Osteocyte (in vitro differentiated cells): ENCODE measurements at places on chromosomes 1 and 21. TPM values are rescaled to one million over a fixed set of nuclear protein-coding genes. Genes with fewer than 3 reads are reported as not detected.

- DNase-seq: no peak
These were observed 53.6 kb downstream of the PEX14 start for GRCh38 chr1:10528066-10529014.

DNA sequence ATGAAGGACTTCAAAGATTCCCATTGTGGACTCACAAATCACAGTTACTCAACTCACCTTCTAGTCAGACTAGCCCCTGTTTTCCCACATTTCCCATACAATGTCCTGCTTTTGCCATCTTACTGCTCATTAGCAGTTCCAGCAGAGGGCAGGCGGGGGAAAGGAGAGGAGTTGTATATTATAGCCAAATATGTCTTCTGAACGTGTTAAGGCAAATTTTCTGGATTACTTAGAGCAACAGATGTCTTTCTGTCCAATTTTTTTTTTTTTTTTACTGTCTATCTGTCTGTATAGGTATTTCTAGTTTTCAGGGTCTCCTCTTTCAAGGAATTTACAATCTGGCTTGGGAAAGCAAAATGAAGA lies 29.9 kb upstream of the DDAH1 start:
- no peak for DNase-seq

- DNase-seq: no peak
These were observed 6.9 kb upstream of the TAS1R2 start for GRCh38 chr1:18866314-18866713.

Gene PLPPR5
- not detected in 2 replicates for total RNA-seq

- DNase-seq: no peak
These were observed 45.4 kb upstream of the IPO9 start for GRCh38 chr1:201783572-201783971.

GRCh38 chr1:246320286-246320685 lies 186.8 kb downstream of the SMYD3 start:
- no peak for DNase-seq

- DNase-seq: no peak
These were observed 19.9 kb upstream of the ABCB10 start for GRCh38 chr1:229578168-229579058.

- DNase-seq: no peak
These were observed 172.8 kb downstream of the FAF1 start for GRCh38 chr1:50787266-50787665.

DNA sequence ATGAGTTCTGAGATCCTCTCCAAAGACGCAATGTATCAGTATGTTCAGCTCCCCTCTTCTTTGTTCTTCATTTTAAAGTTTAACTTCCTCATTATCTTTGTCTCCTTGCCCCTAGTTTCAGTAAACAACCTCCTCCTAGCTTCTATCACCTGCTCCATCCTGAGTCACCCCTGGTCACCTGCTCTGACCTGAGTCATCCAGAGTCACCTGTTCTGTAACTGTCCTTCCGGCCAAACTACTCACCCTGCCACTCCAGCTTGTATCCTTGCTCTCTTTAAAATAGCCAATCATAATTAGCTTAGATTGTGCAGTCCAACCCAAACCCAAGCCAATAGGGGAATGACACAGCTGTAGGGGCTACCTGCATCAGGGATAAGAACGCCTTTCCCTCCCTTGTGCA lies 332.0 kb downstream of the OLFM3 start:
- DNase-seq: no peak

- no peak for DNase-seq
These were observed 36.9 kb upstream of the POU3F1 start for GRCh38 chr1:38083541-38083940.

Gene ERG
- total RNA-seq: 11.0 and 11.5 TPM in 2 replicates

Gene RNU1-2
- 2,650 and 2,859 TPM in 2 replicates for total RNA-seq

GRCh38 chr1:118290571-118290970 lies 105.5 kb upstream of the SPAG17 start:
- DNase-seq: no peak

GRCh38 chr1:206715552-206716158 lies 30.9 kb downstream of the MAPKAPK2 start:
- DNase-seq: no peak

DNA sequence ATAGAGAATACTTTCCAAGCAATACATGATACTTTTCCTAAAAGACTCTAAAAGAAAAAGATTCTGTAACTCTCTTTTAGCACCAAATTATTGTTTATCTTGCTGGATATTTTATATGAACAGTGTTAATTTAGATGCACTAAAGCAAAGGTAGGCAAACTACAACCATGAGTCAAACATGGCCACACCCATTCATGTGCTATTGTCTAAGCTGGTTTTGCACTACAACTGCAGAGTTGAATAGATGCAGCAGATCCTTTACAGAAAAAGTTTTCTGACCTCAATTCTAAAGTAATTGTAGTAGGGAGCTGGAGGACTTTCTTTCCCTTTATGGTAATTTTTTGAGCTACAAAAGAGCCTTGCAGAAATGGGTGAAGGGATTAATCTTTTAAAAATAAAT lies 19.4 kb downstream of the BLZF1 start:
- no peak for DNase-seq

DNA sequence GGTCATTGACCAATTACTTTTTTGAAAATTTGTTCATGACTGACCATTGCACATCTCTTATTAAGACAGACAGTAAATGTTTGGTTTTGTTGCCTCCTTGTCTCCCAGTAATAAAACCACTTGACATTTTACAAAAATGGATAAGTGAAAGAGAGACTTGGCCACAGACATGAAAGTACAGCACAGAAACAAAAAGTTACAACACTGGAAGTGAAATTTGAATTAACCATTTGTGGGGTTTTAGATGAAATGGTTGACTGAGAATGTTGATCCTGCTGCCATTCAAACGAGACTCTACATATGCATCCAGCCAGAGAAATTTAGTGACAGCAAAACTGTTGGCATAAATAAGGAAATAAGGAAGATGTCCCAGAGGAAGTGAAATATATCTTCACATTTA lies 79.3 kb upstream of the B3GALT2 start:
- DNase-seq: no peak
